ENCODE measurements at places on chromosomes 5 and 9.

GRCh38 chr5:124289641-124290311 is 456.7 kb downstream of the ZNF608 start:
- no peak overlapping the region for H3K27ac ChIP-seq
- H3K4me1 ChIP-seq = no peaks in the 10 kb centered on the region
- peaks cover 3% of the 10 kb centered on the region for H3K36me3 ChIP-seq
- no peak overlapping the region for H3K4me3 ChIP-seq
- no peak for DNase-seq
- H3K27me3 ChIP-seq = no peaks in the 10 kb centered on the region

GRCh38 chr5:55345327-55345726 is 37.5 kb downstream of the MTREX start:
- H3K4me3 ChIP-seq = no peak overlapping the region
- H3K4me1 ChIP-seq = no peaks in the 10 kb centered on the region
- H3K27me3 ChIP-seq = no peaks in the 10 kb centered on the region
- no peak overlapping the region for H3K27ac ChIP-seq

DNA sequence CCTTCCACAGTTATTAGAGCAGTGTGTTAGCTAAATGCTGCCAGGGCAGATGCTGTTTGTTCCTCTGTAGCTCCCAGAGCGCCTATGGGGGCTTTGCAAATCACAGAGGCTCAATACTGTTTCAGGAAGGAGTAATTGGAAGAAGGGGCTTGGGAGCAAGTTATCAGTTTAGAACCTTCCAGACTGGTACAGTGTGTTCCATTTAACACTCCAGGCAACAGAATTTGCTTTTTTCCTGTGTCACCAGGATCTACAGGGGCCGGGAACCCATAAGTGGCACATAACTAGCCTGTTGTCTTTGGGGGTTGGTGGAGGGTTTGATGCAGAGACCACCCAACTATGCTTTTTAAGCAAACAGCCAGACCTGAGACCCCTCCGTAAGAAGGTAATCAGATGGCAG is 307.3 kb upstream of the KCNN2 start:
- H3K4me1 ChIP-seq = no peaks in the 10 kb centered on the region
- H3K27me3 ChIP-seq = peaks cover 15% of the 10 kb centered on the region
- no peak overlapping the region for H3K27ac ChIP-seq
- H3K4me3 ChIP-seq = no peak overlapping the region
- no peak for DNase-seq

GRCh38 chr5:60649288-60649917 is 50.6 kb downstream of the DEPDC1B start:
- H3K36me3 ChIP-seq = no peaks in the 10 kb centered on the region
- peaks cover 2% of the 10 kb centered on the region for H3K4me1 ChIP-seq
- no peak overlapping the region for H3K4me3 ChIP-seq
